ENCODE measurements at places on chromosomes 6 and 20.

DNA sequence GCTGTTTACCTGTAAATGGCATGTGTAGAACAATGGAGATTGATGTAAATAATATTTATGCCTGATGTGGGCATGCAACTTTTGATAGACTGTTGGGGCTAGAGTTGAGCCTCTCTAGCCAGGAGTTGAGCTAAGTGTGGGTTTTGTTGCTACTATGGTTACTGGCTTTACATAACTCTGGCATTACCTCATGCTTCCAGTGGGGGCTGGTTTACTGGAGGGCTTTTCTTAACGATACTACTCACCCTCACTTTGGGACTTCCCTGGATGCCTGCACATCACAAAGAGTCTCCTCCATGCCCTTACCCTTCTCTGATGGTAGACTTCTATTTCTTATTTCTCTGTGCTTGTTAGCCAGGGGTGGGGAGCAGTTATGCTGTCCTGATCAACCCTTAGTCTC, 524.6 kb upstream of the CDH4 start:
- DNase-seq = no peak

GRCh38 chr6:14665827-14666724, 548.5 kb downstream of the CD83 start:
- peak; percentile 12 for DNase-seq

- DNase-seq = peak; percentile 18
Observed at GRCh38 chr20:38726804-38727606, 2.7 kb downstream of the SLC32A1 start.

GRCh38 chr6:21185861-21186478, 407.6 kb upstream of the SOX4 start:
- no peak for DNase-seq

GRCh38 chr6:14642842-14643241, 525.3 kb downstream of the CD83 start:
- DNase-seq = no peak

Data from CD4-positive, alpha-beta T cell treated with Interleukin-4 for 4 hours (primary cell).